ENCODE measurements at places on chromosomes 1 and 21.

- DNase-seq, result peak; percentile 35
These were observed 9.2 kb downstream of the S100A10 start for GRCh38 chr1:151984313-151984956.

DNA sequence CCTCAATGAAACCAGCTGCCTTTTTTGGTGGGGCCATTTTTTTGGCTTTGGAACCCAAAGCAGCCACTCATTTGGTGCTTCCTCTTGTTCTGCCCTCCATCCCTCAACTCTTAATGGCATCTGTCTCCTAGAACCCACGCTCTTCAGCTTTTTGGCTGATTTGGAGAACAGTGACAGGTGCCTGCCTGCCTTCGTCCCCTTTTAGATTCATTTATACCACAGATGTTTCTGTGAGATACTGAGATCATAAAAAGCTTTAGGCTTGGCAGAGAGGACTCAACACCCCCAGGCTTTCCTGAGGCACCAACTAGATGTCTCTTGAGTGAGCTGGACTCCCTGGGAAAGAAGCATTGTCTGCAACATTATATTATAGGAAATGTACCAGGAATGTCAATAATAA is 20.4 kb upstream of the YTHDF2 start:
- DNase-seq, result no peak

DNA sequence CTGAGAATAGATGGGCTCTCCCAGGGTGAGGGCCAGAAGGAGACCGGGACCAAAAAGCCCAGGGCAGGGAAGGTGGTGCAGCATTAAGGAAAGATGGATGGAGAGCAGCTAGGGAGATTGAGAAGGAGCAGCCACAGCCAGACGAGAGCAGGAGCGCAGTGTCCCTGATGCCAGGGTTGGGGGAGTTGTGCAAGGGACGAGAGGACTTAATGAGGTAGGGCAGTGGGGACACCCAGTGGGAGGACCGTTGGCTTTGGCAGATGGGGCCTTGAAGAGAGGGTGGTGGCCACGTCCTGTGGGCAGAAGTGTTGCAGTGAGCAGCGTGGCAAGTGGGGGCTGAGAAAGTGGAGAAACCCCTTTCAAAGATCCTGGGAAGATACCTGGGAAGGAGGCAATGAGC is 38.0 kb upstream of the KDM4A start:
- no peak for DNase-seq

DNA sequence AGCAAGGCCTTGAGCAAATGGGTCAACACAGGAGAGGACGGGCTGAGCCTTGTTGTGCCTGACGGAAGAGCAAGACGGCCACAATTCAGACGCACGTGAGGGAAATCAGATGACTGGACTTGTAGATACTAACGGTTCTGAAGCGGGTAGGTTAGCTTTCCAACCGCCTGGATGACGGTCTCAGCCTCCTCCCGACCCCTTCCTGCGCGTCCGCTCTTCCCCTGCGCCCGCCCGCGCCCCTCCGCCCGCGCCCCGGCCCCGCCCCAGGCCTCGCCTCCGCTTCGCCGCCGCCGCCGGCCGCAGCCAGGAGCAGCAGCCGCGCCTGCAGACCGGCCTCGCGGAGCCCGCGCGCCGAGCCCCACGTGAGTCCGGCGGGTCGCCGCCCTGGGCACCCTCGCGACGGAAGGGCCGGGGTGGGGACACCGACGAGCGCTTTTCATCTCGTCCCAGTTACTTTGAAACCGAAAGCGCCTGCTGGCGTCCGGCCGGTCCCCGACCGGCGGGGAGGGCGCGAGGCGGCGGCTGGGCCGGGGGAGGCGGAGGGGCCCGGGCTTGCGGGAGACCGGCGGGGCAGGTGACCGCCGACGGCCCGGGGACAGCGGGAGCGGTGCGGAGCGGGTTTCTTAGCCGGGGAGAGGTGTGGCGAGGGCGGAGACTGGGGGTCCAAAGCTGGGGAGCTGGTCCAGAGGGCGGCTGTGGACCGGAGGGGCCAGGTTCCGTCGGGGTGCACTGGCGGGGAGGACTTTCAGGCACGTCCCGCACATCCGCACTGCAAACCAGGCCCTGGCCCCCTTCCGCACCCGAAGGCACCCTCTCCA is at the start of gene TRAF5:
TRAF5 (plus strand) TSS at position 306 of the 818 bp plus-strand sequence. CDS start 26,407 bp downstream, outside the sequence.
- DNase-seq, result peak; percentile 74

- peak; percentile 89 for DNase-seq
These were observed 24.6 kb downstream of the RPS6KA1 start for GRCh38 chr1:26553942-26554682.

DNA sequence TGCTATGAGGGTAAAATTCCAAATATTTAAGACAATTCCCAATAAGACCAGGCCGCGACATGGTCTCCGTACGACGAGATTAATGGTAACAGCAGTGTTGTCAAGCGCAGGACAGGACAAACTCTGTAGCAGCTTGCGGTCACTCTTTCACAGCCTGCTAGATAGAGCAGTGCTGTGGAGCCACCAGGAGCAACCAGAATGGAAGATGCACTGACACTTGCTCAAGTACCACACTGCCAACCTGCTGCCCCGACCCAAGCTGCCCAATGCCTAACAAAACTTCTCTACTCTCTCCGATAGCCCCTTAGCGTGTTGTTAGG is 636 bp downstream of the WARS2 start:
- DNase-seq, result no peak

DNA sequence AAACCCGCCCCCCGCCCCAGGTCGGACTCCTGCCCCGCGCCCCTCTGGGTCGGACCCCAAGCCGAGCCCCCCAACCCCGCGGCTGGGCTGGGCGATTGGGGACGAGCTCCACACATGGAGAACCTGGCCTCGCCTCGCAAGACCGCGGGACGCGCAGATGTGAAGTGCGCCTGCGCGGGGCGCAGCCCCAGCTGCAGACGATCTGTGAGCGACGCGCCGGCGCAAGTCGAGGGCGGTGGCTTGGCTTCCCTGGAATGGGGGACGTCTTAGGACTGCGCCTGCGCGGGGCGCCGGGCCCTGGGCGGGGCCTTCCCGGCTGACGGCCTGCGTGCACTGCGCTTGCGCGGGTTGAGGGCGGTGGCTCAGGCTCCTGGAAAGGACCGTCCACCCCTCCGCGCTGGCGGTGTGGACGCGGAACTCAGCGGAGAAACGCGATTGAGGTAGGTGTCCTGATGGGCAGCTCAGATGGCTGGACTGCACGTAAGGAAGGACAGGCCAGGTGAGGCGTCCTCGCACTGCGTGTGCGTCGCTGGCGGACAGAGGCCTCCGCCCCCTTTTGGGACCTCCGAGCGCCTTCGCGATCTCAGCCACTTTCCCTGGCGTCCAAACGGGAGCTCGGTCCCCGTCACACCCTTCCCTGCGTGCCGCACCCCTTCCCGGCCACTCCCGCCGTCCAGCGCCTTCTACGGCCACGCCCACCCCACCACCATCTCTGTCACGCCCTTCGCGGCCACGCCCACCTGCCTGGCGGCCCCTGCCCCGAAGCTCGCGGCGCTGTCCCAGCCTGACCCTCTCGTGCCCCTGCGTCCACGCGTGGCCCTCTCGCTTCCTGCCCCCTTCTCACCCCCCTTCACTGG is at the start of gene PRMT2:
PRMT2 (plus strand) TSS at position 351 of the 857 bp plus-strand sequence. CDS start 1,278 bp downstream, outside the sequence.
- peak; percentile 98 for DNase-seq

DNA sequence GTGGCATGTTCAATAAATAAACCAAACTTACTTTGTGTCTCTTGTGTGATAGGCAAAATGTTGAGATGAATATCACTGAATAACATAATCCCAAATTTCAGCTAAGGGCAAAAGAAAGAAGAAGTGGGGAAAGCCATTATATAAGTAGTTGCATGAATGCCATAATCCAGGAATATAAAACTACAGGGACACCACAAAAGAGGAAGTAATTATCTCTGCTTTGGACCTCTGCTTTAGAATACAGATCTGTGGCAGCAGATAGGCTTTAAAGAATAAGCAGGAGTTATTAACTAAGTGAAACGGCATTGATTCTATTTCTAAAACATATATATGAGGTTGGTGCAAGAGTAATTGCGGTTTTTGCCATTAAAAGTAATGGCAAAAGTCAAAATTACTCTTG is 288.5 kb upstream of the SNX7 start:
- DNase-seq, result peak; percentile 1

DNA sequence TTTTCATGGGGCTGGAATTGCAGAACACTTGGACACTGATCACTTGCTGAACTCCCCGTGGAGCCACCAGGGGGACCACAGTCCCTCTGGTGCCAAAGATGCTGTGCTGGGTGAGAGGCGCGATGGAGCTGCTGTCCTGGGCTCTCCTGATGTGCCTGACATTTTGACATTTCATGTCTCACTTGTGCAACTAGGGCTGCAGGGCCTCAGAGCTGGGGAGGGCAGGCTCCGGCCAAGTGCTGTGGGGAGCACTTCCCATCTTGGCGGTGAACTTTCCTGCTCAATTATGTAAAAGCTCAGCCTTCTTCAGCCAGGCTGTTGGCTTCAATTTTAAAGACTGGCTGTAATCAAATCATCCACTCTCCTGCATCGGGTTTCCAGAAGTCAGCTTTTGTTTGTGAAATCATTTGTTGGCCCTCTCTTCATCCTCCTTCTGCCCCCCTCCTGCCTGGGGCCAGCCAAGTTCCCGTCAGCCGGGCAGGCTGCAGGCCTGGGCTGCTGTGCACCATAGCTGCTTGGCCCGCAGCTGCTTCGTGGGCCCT is 36.8 kb downstream of the KCNAB2 start:
- DNase-seq, result peak; percentile 13

GRCh38 chr1:162687870-162688269 is 55.6 kb downstream of the DDR2 start:
- DNase-seq, result no peak

DNA sequence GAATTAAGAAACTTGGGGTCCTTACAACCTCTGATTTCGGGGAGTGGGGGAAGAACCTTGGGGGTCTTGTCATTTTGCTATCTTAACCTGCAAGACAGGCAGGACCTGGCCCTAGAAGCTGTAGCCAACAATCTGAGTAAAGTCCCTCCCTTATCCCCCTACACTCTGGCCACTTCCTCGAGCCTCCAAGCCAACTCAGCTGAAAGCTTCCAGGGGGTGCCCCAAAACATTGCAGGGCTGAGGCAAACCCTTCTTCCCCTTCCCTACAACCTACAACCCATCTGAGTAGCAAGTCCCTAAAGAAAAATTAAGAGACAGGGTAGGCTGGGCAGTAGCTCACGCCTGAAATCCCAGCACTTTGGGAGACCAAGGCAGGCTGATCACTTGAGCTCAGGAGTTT is 5.0 kb downstream of the CERS2 start:
- DNase-seq, result no peak

- no peak for DNase-seq
These were observed 87.5 kb upstream of the KIF26B start for GRCh38 chr1:245067257-245067656.

GRCh38 chr1:203040513-203041275 is 14.4 kb downstream of the PPFIA4 start:
- DNase-seq, result no peak

- no peak for DNase-seq
These were observed 11.7 kb upstream of the IFNLR1 start for GRCh38 chr1:24198766-24199165.

- no peak for DNase-seq
These were observed 43.7 kb downstream of the COL6A1 start for GRCh38 chr21:46025113-46025770.

DNA sequence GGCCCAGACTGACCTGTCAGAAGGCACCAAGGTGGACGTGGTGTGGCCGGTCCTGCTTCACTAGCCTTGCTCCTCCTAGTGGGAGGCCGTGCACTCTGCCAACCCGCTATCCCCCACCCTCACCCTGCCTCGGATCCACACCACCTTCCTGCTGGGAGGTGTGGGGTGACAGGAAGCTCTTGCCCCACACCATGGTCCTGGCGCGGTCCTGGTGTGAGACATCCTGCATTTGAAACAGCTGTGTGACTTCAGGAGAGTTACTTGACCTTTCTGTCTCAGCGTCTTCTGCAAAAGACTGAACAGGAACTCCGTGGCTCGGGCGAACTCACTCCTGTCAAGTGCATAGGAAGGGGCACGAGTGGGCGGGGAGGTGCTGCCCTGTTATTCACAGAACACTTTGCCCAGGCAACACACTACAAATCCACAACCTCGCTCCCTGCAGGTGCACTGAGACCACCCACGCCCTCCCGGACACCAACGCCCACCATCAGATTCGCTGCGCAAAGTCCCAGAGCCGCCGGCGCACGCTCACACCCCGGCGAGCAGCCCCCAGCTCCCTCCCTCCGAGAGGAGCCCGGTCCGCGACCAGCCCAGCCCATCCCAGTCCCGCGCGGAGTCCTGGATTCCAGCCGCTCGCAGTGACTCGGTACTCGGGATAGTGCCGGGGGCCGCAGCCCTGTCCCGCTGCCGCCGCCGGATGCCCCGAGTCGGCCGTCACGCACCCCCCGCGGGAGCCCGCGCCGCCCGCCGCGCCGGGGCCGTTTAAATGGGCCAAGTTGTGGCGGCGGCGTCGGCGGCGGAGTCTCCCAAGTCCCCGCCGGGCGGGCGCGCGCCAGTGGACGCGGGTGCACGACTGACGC is at the start of gene SAMD11:
SAMD11 (plus strand) TSS at position 793 of the 860 bp plus-strand sequence. CDS start 509 bp downstream, outside the sequence.
- DNase-seq, result peak; percentile 65

DNA sequence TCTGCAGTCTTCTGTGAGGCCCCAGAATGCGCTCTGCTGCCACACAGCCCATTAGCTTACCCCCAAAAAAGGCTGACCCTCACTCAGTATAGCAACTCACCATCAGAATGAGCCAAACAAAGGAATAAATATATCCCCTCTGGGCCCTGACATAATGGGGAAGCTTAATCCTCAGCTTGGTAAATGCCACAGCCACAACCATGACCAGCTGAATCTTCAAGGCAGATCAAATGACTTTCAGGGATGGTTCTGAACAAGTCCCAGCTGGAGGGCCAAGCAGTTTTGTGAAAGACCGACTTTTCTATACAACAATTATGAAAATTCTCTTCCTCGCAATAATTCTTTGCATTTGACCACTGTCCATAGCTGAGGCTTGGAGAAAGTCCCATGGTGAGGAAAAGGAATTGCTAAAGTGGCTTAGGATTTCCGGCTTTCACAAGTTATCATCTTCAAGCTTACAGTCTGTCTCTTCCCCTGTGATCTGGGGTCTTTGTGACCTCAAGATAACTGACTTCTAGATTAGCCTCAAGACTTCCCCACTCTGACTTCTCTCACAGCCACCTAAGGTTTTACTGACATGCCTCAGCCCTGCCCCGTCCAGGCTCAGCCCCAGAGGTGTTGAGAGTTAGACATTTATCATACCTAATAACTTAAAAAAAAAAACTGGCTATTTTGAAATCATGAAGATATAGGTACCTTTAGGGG is 47.8 kb upstream of the PBX1 start:
- DNase-seq, result no peak

GRCh38 chr1:106055855-106056254 is 1000.6 kb upstream of the PRMT6 start:
- DNase-seq, result no peak

DNA sequence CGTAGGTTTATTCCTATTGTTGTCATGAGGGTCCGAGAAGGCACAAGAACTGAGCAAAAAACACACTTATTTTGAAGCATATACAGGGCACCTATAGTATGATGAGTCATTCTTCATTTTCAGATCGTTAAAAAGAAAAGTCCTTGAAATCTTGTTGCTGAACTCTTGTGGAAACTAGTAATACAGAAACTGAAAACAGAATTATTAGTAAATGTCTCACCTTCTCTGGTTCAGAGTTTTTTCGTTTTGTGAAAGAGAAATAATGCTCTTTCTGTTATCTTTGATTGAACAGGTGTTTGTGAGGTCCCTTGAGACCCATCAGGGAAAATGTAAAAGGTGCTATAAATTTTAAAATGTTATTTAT is 102.0 kb upstream of the COA6 start:
- no peak for DNase-seq

All from inflammatory macrophage treated with lipopolysaccharide for 4 hours (primary cell).